ENCODE measurements at places on chromosomes 7 and 10.

GRCh38 chr10:48612236-48612943, 7.5 kb upstream of the ARHGAP22 start:
- DNase-seq = no peak

DNA sequence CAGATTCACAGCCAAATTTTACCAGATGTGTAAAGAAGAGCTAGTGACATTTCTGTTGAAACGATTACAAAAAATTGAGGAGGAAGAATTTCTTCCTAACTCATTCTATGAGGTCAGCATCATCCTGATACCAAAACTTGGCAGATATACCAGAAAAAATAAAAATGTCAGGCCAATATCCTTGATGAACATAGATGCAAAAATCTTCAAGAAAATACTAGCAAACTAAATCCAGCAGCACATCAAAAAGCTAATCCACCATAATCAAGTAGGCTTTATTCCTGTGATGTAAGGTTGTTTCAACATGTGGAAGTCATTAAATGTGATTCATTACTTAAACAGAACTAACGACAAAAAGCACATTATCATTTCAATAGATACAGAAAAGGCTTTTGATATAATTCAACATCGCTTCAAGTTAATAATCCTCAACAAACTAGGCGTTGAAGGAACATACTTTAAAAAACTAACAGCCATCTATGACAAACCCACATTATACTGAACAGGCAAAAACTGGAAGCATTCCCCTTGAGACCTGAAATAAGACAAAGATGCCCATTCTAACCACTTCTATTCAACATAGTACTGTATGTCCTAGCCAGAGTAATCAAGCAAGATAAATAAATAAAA, 807.7 kb upstream of the ZWINT start:
- no peak for DNase-seq

DNA sequence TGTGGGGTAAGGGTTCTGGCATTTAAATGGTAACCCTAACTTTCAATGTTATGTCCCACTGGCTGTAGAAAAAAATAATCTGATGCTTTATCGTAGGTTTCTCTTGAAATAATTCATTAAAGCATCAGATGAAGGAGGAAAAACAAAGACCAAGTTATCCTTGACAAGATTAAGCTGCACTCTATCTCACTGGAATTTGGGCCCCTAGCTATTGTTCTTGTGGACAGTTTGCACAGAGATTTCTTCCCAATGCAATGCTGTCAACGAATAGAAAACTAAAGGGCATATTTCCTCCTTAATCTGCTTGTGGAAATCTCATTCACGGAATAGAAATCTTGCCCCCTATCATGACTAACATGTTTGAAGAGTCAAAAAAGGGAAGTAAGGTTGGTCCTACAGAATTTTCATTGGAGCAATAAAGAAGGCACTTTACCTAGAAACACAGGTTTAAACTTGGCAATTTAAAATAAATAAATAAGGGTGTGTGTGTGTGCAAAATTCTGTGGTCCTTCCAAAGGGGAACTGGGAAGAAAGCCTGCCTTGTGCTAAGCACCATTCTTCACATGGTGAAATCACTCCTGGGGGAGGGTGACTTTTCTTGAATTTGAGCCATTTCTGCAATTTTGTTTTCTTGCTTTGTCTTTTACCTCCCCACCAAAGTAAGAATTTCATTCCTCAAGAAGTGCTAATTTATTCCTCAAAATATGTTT, 242.8 kb downstream of the GLI3 start:
- DNase-seq = no peak

- DNase-seq = no peak
These were observed 6.4 kb upstream of the PRTFDC1 start for GRCh38 chr10:24958721-24959381.

DNA sequence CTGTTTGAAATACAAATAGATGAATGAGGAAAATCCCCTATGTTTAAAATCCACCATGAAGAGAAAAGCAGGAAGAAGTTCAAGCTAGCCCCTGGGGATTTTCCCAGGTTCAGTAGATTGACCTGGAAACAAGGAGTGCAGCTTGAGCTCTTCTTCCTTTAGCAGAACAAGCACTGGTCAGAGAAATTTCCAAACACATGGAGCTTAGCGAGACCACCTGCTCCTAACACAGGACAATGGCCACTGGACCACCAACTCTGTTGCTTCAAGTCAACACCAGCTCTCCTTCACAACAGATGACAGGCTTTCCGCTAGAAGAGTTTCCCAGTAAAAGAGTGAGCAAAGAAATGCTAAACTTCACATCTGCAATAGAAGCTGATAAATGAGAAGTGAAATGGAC, 9.4 kb upstream of the FBXW4 start:
- no peak for DNase-seq

DNA sequence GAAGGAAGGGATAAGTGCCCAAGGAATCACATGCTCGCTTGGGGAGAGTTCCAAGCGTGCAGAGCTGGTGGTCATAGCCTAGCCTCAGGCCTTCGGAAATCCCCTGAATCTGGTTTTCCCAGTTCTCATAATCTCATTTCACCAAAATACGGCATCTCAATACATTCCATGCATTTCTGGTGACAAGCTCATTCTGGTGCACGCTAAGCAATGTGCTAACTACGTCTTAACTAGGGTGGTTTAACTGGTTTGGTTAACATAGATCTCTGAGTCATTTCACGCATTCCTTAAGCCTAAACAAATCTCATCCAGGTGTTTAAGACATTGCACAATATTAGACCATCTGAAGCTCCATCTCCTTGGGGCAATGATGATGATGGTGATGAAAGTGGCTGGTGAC, 72.9 kb upstream of the STEAP1B start:
- no peak for DNase-seq

- DNase-seq = no peak
These were observed 113.0 kb downstream of the EXOC4 start for GRCh38 chr7:133365917-133366316.

- no peak for DNase-seq
These were observed 41.3 kb downstream of the CCDC6 start for GRCh38 chr10:59865101-59865500.

DNA sequence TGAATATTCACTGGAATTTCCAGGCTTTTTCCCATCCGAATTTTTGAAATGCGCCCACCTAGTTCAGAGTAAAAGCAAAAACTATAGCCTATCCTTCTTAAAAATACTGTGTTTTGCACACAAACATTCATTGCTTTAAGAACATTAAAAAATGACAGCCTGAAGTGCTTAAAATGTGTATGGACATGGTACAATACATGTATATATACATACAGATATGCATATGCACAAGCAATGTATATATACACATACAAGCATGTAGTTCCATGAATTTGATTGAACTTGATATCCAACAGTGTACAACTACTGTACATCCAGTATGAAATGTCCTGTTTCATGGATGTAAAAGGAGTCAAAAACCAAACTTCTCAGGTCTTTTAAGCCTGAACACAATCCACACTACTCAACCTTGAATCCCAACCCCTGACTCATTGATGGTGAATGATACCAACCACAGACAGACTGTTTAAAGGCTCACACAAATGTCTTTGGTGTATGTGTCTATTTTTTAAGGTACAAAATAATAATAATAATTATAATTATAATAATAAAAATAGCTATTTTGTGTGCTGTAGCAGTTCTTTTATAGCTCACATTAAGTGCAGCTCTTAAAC, 14.8 kb downstream of the INHBA start:
- no peak for DNase-seq

GRCh38 chr7:80263333-80263732, 128.7 kb downstream of the GNAI1 start:
- no peak for DNase-seq

- DNase-seq = no peak
These were observed 81.3 kb upstream of the KLF6 start for GRCh38 chr10:3866332-3866731.

DNA sequence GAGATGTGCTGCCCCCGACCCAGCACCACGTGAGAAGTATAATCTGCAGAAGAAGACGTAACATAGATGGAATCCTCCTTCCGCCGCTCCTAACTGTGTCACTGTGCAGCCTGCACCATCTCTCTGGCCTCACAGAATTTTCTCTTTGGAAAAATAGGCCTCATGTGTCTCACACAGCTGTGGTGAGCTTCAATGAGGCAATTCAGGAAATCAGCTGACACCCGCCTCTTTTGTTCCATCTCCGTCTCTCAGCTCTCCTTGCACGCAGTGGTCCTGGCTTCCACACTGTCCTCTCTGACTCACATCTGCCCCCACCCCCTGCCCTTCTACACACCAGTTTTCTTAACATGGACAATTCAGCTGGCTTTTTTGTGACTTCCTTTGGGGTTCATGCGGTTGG, 7.2 kb downstream of the C10orf90 start:
- DNase-seq = no peak

GRCh38 chr7:99121496-99122021, 22.3 kb downstream of the SMURF1 start:
- no peak for DNase-seq

- DNase-seq = no peak
These were observed 31.9 kb upstream of the C10orf53 start for GRCh38 chr10:49647554-49647953.

GRCh38 chr10:22753786-22754185, 39.4 kb upstream of the PIP4K2A start:
- no peak for DNase-seq

DNA sequence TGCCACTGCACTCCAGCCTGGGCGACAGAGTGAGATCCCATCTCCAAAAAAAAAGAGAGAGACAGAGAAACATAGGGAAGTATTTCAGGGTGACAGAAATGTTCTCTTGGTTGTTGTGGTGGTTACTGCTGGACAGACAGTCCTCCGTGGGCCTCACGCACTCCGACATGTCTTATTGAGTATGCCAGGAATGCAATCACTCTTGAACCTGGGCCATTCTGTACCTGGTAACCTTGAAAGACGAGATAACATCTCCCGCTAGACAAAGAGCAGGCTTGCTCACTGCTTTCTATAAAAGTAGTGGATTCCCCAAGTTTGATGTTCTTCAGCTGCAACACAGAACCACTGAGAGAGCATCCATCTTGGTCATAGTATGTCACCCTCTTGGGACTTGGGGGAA, 6.7 kb downstream of the CACUL1 start:
- DNase-seq = no peak

DNA sequence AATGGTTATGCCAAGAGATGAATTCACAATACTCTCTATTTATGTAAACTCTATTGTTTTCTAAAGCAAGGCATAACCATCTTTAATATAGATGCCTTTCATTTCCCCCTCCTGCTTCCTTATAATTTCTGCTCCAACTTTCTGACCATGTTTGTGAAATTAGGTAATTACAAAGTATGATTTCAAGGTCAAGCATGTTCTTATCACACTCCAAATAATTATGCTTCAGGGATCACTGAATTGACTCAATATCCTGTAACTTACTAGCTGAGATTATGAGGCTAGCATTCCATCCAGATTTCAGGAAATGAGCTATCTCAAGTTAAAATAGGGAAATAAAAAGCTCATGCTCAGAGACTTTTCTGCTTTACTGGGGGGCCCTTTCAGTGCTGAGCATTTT, 655.9 kb upstream of the IGFBP3 start:
- no peak for DNase-seq
